ENCODE measurements at places on chromosomes 5 and 9.

DNA sequence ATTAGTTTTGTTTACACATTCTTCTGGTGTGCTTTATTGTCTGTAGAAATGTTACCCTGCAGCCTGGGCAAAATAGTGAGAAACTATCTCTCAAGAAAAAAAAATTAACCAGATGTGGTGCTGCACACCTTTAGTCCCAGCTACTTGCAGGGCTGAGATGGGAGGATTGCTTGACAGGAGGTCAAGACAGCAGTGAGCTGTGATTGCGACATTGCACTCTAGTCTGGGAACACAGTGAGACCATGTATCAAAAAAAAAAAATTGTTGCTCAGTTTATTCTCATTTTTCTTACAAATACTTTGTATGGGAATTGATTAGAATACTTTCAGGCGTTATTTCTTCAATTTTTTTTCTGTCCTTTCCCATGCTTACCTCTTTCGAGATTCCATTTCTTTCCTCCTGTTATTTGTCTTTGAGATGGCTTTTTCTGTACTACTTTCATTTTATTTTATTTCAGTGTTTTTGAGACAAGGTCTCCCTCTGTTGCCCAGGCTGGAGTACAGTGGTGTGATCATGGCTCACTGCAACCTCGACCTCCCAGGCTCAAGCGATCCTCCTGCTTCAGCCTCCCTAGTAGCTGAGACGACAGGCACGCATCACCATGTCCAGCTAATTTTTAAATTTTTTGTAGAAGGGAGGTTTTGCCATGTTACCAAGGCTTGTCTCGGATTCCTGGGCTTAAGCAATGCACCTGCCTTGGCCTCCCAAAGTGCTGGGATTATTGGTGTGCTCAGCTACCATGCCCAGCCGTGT is 24.9 kb downstream of the TENT2 start:
- no peak for DNase-seq

GRCh38 chr9:129513282-129513681 is 107.6 kb downstream of the C9orf50 start:
- DNase-seq, result no peak

DNA sequence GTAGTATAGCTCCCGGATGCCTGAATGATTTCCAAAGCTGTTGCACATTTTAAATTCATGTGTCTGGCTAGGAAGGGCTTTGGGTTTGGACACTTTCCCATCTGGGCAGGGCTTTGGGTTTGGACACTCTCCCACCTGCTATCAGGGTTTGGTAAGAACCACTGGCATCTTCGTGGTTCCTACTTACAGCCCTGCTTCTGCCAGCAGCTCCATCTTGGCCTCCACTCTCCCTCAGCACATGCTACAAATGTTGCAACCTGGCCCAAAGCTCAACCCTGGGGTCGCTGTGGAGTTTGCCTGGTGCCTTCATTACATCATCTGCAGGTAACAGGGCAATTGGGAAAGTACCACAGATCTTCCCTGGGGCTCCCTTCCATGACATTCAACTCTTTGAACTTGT is 3.5 kb downstream of the TMCO6 start:
- DNase-seq, result no peak

GRCh38 chr5:168969326-168969886 is 331.5 kb downstream of the SLIT3 start:
- DNase-seq, result no peak

GRCh38 chr9:92513349-92513748 is 22.4 kb downstream of the ECM2 start:
- no peak for DNase-seq

DNA sequence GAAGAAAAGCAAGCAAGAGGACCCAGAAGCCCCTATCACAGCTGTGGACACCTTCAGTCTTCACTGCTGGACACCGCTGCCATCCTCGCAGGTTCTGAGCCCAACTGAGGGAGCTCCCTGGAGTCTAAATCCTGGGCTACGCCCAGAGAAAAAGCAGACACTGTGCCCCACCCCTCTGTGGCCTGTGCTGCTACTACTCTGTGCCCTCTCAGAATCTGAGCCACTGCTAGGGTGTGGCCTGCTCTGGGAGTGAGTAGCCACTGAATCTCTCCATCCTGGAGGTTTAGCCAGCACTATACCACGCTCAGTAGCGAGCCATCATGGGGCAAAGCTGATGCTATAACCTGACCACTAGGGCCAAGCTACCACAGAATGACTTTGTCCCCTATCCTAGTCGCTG is 338.2 kb downstream of the NPR3 start:
- DNase-seq, result peak; percentile 16

Measured in HS-5 (cell line).